Midbrain (tissue), 1 donor: ENCODE measurements at places on chromosomes 4 and X.

GRCh38 chr4:182644683-182645050 is 272.5 kb downstream of the DCTD start:
- no peak for DNase-seq

DNA sequence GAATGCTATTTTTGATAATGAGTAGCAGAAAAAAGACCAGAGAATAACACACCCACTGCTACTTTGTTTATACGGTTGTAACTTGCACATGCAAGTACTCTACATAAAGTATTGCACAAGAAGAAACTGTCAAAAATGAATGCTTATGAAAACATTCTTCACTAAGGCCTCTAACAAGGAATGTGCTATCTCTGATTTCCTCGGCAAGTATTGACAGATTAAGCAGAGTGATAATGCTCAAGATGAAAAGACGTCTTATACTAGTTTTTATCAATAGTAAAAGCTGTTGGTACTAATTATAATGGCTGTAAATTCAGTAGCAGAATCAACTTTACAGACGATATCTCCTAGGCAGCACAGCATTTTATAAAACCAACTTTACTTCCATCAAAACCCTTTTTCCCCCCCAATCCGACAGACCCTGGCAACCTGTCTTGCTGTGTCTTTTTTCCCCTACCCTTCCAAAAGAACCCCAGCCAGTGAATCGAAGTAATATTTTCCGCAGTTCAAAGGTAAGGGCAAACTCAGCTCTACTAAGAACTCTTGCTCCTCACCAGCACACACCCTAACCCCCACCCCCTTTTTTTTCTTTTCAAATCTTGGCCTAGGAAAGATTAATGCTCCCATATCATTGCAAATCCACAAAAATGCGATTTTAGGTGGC is 1.5 kb downstream of the FRYL start:
- DNase-seq = no peak

DNA sequence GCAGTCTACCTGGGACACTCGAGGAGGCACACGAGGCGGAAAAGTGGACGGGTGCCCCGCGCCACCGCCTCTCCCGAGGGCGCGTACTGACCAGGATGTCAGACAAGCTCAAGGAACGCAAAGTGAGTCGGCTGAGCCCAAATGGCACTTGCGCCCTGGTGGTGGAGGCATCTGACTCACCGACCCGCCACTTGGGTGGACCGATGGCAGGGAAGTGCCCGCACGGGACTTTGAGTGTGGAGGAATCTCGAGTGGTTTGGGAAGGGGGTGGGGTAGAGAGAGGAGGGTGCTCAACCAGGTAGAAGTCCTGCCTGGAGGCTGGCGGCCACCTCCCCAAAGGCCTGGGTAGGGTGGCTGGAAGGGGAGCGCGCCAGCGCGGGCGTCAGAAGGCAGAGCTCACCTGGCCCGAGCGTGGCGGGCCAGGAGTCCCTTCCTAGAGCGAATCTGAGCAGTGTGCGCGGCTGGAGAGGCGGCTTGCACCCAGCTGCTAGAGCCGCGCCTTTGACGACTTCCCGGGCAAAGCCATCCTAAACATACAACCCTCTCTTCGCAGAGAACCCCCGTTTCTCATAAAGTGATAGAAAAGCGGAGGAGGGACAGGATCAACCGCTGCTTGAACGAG is 655 bp downstream of the HELT start:
- no peak for DNase-seq

DNA sequence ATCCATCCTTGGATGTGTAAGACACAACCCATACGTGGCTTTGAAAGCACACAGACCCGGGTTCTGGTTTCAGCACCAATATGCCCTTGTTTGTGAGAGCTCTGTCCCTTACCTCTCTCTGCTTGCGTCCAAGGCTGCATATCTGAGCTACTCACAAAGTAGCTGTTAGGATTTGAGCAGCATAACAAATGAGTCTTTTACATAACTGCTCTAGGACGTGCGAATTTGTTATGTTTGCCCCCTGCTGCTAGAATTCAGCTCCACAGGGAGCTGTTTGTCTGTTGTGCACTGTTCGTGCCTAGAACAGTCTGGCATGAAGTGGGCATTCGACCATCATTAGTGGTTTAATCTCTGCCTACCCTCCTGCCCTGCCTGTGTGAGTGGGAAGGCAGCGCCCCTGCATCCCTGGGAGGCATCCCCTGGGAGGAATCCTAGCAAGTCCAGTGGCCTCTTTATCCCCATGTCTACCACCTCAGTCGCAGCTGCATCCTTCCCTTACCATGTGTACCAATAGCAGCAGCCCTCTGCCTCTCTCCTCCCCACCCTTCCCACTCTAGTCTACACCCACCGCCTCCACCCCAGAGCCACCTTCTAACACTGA is 42.1 kb downstream of the SLC2A9 start:
- peak; percentile 17 for DNase-seq

DNA sequence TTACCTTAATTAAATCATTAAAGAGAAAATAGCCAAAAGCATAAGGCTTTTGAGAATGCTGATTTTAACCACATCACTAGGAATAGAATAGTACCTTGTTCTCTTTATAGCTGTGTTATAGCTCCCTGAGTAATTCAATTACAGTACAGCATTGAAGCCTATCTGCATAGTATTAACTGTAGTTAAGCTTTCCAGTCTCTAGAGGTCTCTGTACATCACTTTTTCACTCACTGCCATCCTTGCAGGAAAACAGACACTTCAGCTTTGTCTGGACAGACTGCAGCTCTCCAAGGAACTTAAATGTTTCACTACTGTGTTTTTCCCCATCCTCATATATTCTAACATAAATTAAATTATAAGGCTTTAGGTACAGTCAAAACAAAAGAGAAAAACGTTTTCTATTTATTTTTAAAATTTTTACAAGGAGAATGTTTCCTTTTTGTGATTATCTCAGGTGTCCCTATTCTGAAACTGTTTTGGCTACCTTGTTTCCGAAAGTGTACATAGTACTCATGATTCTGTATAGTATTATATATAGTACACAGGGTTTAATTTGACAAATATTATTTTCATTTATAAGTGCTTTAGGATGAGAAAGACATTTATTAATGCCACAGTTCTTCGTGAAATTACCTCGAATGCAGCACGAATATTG is 407.9 kb downstream of the PCDH18 start:
- peak; percentile 64 for DNase-seq

DNA sequence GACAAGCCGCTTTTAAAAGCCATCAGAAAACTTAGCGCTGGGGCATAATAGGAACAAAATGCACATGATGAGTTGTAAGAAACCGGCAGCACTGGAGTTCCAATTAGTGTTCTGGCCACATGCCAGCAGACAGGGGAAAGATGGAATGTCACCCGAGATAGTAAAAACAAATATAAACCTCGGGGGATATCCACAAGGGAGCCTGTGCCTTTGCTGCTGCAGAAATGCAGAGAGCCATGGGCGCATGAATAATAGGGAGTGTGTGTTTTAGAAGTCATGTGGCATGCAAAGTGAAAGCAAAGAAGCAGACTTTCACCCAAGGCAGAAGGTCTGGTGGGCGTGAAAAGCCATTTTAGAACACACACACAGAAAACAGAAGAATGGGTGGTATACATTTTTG is 19.1 kb downstream of the GPRASP3 start:
- no peak for DNase-seq

DNA sequence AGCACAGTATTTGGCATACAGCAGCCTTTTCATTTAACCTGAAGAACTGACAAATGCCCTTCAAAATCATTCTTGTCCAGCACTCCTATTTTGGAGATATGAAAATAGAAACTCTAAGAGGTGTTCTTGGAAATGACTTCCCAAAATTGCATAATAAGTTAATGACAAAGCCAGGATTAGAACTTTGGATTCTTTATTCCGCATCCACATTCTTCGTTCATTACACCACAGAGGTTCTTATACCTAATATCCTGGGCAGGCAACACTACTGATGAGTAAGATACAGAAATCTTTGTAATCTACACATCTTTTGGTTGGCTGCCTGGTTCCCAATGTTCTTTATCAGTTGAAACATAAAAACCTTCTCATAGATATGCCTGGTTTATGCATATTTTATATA is 5.9 kb downstream of the COL25A1 start:
- DNase-seq = no peak

GRCh38 chr4:149766135-149766534 is 49.5 kb downstream of the IQCM start:
- no peak for DNase-seq

GRCh38 chr4:125097729-125098128 is 217.0 kb upstream of the FAT4 start:
- no peak for DNase-seq

GRCh38 chr4:76616526-76616925 is 181.5 kb downstream of the SHROOM3 start:
- no peak for DNase-seq

- DNase-seq = no peak
Observed at GRCh38 chr4:185836241-185837084, 24.5 kb upstream of the SORBS2 start.

- DNase-seq = peak; percentile 21
Observed at GRCh38 chr4:5708449-5709206, at the start of gene EVC2. Gene EVC2, minus strand, starts transcription at chr4:5708559. Its CDS starts 46 bp downstream, at chr4:5708513.

- DNase-seq = no peak
Observed at GRCh38 chr4:128579154-128579853, 230.2 kb upstream of the JADE1 start.

- DNase-seq = no peak
Observed at GRCh38 chr4:75634281-75634680, 4.0 kb upstream of the CDKL2 start.

- no peak for DNase-seq
Observed at GRCh38 chr4:118085700-118086099, 51.4 kb downstream of the NDST3 start.

DNA sequence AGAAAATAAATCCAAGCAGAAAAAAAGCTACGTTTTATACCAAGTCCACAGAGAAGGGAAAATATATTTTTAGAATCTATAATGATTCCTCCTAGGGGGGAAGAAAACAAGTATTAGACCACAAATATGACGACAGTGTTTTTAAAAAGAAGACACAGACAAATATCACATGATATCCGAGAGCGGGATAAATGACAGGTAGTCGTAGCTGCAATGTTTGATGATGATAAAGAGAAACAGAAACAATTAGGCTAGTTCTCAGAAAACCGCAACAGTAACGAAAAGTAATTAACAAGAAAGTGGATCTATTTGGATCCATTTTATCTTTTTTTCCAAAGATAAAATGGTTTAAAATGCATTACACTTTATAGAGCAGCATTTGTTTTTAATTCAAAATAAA is 918 bp downstream of the HAUS3 start:
- DNase-seq = no peak

GRCh38 chr4:3043282-3044020 is 30.9 kb downstream of the HTT-AS start:
- DNase-seq = no peak

DNA sequence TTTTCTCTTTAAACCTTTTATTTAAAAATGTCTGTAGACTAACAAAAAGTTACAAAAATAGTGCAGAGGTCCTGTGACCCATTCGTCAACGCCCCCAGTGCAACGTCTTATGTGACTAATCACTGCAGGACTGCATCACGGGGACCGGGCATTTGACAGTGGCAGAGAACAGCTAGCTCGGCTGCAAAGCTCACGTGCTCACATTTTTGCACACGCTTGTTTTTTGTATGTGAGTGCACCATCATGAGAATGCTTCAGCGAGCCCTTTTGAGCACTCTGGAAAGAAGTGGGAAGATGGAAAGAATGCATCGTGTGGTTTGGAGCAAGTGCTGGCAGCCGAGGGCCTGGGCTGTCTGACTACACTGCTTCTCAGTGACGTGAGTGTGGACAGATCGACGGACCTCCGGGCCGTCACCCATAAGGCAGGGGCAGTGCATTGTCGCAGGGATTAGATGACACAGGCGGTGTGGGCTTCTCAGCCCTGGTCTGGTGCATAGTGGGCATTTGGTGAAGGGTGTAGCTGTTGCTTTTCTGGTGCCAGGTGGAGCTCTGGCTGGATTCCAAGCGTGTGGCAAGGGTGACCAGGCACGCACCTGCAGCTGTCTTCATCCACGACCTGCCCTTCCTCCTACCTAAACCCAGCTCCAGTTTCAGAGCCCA is 17.7 kb downstream of the SPON2 start:
- DNase-seq = no peak

DNA sequence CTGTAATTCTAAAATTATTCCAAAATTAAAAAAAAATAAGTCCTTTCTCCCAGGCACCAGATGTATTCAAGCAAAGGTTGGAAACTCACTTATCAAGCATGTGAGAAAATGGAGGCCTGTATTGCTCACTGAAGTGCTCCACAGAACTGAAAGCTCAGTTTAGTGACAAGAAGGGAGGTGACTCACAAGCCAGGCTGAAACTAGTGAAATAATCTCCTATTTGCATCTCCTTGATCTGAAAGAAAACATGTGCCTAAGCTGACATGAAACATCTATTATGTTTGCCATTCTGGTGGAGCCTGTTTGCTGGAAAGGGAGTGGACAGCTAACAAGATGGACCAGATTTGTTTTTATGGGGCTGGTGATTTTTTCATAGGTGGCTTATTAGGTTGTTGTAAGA is 54.0 kb upstream of the AMELX start:
- no peak for DNase-seq

- no peak for DNase-seq
Observed at GRCh38 chr4:75499900-75500299, 14.3 kb downstream of the RCHY1 start.

DNA sequence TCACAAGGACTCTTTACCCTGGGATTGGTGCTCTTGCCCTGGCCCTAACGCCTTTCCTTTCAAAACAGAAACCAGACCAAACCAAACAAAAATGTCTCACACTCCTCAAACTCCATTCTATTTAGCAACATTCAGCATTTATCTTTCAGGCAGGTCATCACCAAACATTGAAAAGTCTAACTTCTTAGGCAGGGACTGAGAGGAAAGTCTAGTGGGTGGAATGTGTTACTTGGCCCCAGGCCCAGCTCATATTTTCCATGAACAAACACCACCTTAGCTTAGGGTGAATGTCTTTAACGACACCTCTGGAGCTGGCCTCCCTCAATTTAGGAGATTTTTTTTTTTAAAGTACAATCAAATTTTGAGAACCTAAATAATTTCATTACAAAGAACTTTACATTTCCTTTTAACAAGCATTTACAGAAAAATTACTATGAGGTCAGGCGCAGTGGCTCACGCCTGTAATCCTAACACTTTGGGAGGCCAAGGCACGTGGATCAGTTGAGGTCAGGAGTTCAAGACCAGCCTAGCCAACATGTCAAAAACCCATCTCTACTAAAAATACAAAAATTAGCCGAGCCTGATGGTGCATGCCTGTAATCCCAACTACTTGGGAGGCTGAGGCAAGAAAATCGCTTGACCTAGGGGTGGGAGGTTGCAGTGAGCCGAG is 10.2 kb upstream of the N4BP2 start:
- no peak for DNase-seq

DNA sequence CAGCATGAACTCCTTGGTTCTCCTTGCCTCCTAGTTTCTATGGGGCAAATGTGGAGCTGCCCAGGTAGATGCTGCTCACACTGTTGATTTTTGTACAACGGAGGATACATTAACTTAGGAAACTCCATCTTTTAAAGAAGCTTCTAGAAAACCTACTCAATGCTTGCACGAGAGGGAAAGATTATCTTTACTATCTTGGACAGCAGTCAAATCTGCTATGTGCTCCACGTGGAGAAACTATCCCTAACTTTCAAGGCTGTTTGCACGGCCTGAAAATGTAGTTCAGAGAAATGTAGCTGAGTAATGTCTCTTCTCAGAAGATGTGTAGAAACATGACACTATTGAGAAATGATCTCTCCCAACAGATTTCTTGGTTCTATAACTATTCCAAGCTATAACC is 1530.9 kb upstream of the PABPC4L start:
- no peak for DNase-seq

- no peak for DNase-seq
Observed at GRCh38 chr4:68368691-68369131, 18.8 kb upstream of the YTHDC1 start.

- no peak for DNase-seq
Observed at GRCh38 chr4:174521800-174522182, 497 bp downstream of the HPGD start.

GRCh38 chr4:6205973-6206372 is 5.6 kb upstream of the JAKMIP1 start:
- DNase-seq = no peak
